Choroid plexus epithelial cell (primary cell): ENCODE measurements at places on chromosomes 5 and 9.

- no peak for DNase-seq
These were observed 295.3 kb upstream of the TNC start for GRCh38 chr9:115413304-115413703.

- no peak for DNase-seq
These were observed 20.0 kb downstream of the MORN5 start for GRCh38 chr9:122179690-122180074.

GRCh38 chr9:31492229-31492628, 892.2 kb upstream of the ACO1 start:
- DNase-seq: no peak

DNA sequence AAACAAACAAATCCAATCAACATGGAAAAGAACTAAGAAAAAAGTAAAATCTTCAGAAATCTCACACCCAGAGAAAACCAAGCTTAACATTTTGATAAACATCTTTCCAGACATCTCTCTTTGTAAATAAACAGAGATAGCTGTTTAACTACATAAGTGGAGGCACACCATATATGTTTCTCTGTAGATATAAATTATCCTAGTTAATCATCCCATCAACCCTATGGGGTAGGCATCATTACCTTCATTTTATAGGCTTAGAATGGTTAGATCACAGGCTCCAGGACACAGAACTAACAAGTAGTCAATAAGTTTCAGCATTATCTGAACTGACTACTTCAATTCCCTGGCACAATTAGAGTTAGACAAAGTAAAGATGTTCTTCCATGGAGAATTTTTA, 22.4 kb upstream of the NDFIP1 start:
- no peak for DNase-seq

DNA sequence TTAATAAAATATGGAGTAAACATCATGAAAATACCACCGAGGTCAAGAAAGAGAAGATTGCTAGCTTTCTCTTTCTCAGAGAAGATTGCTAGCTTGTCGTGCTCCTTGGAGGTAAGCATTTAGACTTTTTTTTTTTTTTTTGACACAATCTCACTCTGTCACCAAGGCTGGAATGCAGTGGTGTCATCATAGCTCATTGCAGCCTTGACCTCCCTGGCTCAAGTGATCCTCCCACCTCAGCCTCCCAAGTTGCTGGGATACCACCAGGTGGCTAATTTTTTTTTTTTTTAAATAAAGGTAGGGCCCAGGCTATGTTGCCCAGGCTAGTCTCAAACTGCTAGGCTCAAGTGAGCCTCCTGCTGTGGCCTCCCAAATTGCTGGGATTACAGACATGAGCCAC, 26.3 kb upstream of the CPLANE1 start:
- no peak for DNase-seq

- no peak for DNase-seq
These were observed 29.6 kb downstream of the BICD2 start for GRCh38 chr9:92734931-92735635.

DNA sequence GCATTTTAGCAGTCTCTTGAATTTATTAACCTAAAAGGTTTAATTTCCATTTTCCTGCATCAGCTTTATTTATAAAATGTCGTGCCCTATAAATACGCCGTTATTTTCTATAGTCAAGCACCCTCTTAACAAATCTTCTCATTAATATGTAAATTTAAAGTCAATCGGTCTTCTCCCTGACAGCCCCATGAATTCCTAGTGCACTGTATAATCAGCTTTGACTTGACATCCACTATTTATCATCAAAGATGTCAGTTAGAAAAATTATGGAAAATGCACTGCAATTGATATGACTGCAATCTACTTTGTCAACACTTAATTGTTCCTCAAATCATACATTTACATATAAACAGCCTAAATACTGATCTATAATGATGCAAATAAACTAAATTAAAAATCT, 83.4 kb downstream of the AP3B1 start:
- DNase-seq: no peak

GRCh38 chr9:76358628-76359280, 35.5 kb downstream of the RFK start:
- no peak for DNase-seq

DNA sequence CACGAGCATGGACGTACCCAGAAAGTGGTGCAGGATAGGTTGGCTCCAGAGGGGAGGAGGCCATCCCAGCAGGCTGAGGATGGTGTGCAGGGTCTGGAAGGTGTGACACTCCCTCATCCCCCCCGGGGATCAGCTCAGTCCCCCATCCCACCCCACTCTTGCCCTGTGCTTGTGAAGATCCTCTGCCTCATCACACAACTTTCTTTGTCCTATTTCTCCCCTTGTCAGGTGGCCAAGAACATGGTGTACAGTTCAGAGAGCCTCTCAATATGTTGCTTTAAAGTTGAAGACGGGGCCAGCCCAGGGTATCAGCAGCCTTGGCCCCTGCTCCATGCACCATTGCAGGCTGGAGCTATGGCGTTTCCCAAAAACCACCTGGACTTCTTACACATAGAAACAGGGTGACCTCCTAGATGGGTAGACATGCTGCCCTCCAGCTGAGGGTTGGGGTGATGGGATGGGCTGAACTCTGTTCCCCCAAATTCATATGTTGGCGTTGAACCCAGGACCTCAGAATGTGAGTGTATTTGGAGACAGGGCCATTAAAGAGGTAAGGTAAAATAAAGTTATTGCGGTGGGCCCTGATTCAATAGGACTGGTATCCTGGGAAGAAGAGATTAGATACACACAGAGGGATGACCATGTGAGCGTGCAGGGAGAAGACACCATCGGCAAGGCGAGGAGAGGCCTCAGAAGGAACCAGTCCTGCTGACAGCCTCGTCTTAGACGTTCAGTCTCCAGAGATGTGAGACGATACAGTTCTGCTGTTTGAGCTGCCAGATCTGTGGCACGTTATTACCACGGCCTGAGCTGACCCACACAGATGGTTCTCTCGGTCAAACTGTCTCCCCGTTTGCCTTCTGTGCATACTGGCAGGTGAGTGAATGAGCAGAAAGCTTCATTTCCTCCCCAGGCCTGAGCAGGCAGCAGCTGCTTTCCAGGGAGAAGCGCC, 272.5 kb downstream of the GADD45G start:
- no peak for DNase-seq

- peak; percentile 22 for DNase-seq
These were observed 56.7 kb upstream of the NAA35 start for GRCh38 chr9:85884256-85884655.

DNA sequence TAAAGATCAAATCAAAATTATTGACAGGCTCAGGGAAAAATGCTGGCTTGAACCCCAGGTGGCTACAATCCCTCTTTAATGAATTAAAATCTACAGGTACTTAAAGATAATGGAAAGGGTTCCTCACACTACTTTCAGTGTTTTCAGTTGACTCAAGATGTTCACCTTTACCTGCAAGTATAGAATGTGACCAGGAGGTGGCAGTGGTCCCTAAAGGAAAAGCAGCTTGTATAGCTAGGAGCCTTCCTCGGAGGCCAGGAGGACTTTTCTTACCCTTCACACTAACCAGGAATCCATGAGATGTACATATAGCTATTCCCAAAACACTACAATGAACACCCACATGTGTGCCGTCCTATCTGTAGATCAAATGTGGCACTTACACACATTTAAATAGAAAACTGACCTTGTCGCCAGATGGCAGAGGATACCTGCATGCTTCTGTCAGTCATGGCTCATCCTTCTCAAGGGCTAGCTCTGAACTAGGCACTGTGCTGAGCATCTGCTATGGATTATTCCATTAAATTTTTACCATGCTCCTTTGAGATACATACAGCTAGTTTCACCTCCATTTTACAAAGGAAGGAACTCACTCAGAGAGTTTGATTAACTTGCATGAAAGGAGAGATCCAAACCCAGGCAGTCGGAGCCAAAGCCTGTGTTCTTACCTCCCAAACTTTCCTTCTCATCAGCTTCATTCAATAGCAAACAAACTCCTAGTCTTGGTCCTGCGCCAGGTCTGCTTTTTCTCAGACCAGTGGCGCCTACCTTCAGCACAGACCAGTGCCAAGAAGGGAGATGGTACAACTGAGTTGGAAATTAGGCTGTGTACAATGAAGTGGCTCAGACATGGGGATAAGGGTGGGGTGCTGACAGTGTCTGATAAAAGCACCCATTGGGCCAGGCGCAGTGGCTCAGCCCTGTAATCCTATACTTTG, 24.5 kb downstream of the C9orf152 start:
- DNase-seq: peak; percentile 90

GRCh38 chr5:57651127-57651526, 168.5 kb upstream of the ACTBL2 start:
- DNase-seq: no peak

- DNase-seq: no peak
These were observed 28.2 kb downstream of the HAVCR1 start for GRCh38 chr5:157030692-157031091.

DNA sequence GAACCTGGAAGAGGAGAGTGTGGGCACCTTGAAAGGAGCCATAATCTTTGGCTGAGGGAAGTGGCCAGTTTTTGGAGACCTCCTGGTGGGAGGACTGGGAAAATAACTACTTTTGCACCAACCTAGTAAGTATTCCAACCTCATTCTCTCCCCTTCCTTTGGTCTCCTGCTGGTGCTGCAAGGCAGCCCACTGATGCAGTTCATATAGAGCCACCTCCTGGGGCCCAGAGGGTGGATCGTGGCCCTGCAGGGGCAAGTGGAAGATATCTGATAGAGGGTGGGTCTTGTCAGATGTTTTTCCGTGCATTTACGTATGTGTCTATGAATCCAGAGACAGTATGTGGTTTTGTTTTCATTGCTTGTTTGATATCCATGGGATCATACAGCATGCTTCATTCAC, 172.8 kb upstream of the PITX1 start:
- DNase-seq: no peak

DNA sequence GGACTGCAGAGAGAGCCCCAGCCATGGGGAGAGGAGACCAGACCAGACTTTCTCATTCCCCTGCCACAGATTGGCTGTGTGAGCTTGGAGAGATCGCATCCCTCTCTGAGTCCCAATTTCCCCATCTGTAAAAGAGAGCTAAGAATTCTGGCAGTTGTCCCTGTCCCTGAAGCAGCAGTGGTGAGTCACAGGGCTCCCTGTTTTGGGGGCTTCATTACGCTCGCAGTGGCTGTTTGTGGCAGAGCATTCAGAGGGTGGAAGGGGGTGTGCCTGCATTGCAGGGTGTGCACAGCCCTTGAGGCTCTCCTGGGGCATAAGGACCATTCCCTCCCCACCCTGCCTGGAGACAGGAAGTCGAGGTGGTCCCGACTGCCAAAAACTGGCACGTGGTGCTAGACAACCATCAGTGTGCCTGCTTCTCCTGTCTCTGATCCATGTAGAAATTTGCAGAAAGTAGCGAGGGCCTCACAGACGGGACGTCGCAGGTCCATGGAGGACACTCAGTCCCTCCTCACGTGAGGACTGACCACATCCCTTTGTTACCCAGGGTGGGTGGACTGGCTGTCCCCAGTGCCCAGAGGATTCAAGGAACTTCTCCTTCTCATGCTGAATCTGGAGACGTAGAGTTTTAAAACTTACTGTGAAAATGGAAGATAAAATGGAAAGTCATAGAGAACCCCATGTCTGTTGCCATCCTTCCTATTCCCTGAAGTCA, 35.3 kb downstream of the HRH2 start:
- no peak for DNase-seq

DNA sequence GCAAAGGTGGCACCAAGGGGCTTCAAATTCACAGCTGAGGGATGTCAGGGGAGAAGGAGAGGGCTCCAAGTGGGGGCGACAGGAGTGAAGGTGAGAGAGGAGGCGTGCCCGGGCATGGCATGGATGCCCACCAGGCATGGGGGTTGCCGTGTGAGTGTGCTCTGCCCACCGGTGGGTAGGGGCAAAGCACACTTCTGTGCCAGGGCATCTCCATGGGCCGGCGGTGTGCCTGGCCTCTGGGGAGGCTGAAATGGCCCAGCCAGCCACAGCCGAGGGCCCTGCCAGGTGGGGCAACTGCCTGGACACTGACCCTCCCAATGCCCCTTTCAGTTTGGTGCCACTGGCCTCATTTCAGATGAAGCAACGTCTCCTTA, 14.0 kb upstream of the RNU6ATAC start:
- no peak for DNase-seq

DNA sequence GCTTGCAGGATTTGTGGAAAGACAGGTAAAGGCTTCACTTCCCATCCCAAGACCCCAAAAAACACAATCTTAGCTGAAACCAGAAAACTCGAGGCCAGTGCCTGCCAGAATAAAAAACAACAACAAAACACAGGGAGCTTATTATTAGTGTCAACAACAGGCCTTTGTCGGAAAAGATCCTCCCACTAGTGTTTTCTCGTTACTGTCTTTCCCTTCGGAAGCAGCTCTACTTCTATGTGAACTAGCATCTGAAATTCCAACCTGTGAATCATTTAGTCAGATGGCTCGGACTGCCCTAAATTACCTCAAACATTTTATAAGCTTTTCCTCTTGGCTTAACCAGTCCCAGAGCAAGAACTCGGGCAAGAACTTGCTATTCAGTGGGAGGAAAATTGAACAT, 122.2 kb upstream of the GNA14 start:
- peak; percentile 45 for DNase-seq

DNA sequence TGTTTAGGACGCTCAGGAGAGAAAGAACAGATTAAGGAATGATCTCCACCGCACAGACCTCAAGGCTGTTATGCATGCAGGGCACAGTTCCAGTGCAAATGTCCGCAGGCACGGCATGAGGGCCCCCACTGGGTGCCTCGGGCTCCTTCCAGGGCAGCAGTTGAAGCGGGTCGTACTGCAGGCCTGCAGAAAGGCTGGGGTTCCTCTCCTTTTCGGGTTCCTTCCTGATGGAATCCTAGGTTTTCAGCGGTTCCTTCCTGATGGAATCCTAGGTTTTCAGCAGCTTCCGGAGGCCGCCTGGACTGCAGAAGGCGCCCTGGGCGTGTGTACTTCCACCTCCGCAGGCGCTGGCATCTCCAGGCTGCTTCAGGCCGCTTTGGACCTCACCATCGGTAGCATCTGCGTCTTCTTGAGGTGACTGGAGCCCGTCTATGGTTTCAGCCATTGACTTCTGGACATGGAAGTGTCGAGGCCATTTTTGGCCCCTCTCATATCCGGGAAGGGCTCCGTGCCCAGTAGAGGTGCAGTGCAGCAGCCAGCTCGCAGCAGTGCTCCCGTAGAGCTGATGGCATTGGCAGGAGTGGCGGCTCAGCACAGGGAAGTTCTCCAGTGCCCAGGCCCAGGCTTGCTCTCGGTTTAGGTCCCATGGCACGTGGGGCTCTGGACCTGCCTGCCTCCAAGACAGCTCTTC, 5.6 kb upstream of the MGAT4B start:
- no peak for DNase-seq
